ENCODE measurements at places on chromosomes 1 and 21.
A peak's percentile ranks its signal among the peaks of the same experiment; 100 is the strongest.

GRCh38 chr1:218510153-218510772 is 165.1 kb downstream of the TGFB2 start:
- DNase-seq: no peak

- DNase-seq: no peak
Measured at GRCh38 chr1:229885568-229886495, 181.2 kb upstream of the GALNT2 start.

- no peak for DNase-seq
Measured at GRCh38 chr1:145751491-145752037, 32.3 kb downstream of the CD160 start.

DNA sequence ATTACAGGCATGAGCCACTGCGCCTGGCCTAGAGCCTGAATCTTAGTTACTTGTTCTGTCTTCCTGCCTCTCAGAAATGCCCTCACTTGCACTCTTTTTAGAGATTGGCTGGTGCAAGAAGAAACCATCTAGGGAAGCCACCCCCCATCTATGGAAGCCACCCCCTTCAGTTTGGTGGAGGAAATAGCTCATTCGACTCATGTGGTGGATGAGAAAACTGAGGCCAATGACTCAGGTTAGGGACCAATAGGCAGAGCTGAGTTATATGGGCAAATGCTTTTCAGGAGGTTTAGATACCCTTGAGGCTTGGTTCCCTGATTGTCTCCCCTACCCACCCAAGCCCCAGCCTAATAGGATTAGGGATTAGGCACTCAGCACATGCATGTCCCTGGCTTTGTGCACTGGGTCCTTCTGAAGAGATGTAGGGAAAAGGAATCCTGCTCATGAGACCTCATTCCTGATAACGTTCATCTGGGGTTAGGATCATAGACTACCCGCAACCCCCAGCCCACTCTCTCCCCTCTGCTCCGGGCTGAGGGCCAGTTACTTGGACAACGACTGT is 77.1 kb downstream of the PAX7 start:
- DNase-seq: no peak

DNA sequence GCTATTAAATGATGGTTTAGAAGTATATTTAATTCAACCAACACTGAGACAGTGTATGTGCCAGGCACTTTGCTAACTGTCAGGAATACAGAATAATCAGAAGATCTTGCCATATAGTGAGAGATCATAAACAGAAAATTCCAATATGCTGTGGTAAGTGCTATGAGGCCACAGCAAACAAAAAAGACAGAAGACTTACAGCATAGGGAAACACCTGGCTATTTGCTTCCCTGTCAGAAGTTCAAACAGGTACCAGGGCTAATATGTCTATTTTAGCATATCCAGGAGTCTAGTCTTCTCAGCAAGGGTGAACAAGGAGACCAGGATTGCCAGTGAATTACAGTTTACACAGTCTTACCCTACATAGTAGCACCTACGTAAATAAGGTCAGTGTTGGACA is 30.4 kb downstream of the TRIT1 start:
- DNase-seq: no peak

DNA sequence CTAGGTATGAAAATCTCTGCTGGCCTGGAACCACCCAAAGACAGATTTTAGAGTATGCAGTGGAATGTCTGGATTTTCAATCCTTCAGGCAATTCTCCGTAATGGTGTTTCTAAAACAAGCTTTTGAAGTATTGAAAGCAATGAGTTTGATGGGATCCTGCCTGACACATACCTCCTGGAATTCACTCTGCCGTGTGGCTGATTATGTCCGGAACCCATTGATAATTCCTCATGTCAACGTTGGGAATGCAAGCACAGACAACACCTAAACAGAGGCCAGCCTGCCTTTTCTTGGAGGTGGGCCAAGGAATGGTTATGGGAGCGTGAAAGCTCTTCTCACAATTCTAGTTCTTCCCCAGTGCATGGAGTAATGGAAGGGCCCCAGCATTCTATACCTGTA is 168.9 kb upstream of the HMCN1 start:
- DNase-seq: no peak

- no peak for DNase-seq
Measured at GRCh38 chr1:173864179-173864867, 3.5 kb downstream of the GAS5 start.

- peak; percentile 22 for DNase-seq
Measured at GRCh38 chr1:96641282-96641681, 80.3 kb upstream of the PTBP2 start.

DNA sequence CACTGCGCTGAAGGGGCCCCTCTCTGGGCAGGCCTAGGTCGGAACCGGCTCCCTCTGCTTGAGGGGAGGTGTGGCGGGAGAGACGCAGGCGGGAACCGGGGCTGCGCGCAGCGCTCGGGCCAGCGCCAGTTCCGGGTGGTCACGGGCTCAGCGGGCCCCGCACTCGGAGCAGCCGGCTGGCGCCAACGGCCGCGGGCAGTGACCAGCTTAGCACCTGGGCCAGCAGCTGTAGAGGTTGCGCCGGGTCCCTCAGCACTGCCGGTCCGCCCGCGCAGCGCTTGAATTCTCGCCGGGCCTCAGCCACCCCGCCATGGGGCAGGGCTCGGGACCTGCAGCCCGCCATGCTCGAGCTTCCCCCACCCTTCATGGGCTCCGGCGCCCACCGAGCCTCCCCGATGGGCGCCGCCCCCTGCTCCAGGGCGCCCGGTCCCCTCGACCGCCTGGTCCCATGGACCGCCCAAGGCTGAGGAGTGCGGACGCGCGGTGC is 254.6 kb downstream of the COL11A1 start:
- no peak for DNase-seq

GRCh38 chr1:27403065-27403726 is 10.8 kb downstream of the GPR3 start:
- no peak for DNase-seq

DNA sequence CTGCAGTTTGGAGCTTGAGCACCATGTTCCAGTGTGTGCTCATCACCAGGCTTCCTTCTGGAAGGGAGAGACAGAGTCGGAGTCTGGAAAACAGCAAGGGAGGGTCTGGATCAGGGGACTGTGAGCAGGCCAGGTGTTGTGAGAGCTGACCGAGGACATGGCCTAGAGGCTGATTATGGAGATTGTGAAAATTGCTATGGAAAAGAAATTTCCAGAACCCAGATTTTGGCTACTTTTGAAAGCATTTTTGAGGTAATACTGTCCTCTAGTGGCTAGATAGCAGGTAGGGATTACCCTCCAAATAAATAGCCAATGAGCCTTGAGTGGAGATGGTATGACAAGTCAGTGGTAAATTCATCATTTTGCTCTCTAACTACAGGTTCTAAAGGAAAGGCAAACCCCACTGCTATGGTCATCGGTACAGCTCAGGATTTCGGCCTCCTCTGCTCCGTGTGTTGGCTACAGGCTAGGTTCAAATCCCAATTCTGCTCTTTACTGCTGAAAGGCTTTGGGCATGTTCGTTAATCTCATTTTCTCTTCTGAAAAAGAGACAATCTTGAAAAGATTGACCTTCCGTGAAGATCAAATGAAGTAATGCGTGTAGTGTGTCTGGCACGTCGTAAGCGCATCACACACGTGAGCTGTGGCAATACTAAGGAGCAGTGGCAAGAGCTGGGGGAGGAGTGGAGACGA is 1.0 kb upstream of the HAO2 start:
- DNase-seq: peak; percentile 25

DNA sequence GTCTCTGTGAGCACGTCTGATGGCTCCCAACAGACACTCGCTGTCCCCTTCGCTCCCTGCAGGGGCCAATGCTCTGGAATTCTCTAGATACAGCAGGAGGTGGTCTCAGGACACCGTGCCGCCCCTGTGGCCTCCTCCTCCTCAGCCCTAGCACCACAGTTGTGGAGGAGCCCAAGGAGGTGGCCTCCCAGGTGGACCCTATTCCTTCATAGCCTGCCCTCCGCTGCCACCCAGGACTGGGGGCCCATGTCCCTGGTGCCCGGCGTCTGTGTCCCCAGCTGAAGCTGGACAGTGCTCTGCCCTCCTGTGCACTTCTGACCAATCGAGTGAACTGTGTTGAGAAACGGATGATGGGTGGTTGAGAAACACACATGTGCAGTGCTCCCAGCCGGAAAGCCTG is 149.8 kb upstream of the ARHGEF16 start:
- DNase-seq: no peak

- DNase-seq: no peak
Measured at GRCh38 chr1:70856201-70856600, 191.4 kb downstream of the PTGER3 start.

DNA sequence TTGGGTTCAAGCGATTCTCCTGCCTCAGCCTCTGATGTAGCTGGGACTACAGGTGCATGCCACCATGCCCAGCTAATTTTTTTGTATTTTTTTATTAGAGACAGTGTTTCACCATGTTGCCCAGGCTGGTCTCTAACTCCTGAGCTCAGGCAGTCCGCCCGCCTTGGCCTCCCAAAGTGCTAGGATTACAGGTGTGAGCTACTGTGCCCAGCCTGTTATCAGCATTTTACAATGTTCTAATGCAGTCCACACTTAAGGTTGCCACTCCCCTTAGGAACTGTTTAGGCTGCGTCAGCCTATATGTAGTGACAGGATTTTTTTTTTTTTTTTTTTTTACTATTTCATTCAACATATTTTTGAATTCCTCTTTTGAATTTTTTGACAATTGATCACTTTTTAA is 30.2 kb downstream of the AGPAT3 start:
- no peak for DNase-seq

DNA sequence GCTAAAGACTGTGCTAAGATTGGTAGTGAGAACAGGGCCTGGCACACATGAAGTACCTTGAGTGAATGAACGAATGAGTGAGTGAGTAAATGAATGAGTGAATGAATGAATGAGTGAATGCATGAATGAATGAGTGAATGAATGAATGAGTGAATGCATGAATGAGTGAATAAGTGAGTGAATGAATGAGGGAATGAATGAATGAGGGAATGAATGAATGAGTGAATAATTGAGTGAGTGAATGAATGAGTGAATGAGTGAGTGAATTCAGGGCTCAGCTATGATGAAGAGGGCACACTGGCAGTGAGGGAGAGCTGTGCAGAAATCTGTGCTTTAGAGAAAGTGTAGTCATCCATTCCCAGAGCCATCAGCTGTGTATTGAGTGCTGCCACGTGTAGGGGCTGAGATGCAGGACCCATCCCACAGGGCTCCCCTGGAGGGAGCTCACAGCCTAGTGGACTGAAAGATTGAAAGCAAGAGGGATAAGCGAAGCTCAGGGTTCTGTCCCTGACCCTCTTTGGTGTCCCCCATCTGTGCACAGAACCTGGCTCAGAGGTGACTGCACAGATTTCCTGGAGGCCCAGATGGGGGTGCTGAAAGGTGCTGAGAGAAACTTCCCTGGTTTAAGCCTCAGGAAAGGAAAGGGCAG is 217.9 kb upstream of the VAMP3 start:
- no peak for DNase-seq

GRCh38 chr1:90393025-90393424 is 324.1 kb downstream of the BARHL2 start:
- DNase-seq: no peak

DNA sequence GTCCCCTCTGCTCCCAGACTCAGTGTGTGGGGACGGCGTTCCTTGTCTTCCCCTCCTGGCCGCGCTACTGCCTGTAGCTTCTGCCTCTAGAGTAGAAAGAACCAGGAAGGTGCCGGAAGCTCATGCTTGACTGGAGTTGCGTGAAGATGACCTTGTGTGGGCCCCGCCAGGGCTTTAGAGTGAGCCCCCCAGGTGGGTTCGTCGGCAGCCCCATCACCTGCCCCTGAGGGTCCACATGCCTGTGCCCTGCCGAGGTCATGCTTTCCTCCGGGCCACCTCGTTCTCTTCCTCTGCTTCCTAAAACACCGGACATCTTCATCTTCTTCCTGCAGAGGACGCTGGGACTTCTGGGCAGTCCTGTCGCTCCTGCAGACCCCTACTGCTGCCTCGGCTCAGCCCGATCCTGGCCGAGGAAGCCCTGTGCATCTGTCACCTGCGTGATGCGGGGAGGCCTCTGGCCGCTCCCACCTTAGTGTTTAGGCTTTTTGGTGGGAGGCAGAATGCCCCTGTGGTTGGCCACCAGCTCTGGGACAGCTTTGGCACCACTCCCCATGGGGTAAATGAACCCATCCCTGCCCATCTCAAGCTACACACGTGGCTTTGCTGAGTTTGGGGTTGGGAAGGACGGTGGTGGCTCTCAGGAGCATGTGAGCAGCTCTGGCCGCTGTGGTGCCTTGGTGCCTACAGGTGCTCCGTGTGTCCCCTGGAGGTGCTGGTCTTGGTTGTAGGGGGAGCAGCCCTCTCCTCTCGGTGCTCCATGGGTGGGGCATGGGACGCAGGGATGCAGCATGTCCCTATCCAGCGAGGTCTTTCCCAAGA is 12.3 kb downstream of the OBSCN start:
- DNase-seq: no peak

GRCh38 chr1:38258085-38258627 is 211.6 kb upstream of the POU3F1 start:
- DNase-seq: no peak

- DNase-seq: no peak
Measured at GRCh38 chr1:233737341-233737740, 123.4 kb downstream of the KCNK1 start.

DNA sequence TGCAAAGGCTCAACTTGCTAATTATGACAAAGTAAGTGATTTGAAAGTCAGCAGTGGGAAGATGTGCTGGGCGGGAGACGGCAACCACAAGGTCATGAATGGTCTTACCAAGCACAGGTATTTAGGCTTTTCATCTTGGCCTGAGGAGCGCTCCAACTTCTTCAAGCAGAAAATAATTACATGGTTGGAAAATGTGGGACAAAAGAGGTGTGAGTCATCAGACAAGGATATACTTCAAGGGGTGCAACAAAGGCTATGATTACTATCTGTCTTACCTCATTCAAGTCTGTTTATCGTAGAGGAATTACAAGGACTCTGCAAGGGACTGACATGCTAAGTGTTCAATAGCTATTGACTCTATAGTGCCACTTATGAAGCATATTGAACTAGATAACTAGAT is 2005.7 kb downstream of the MRPL39 start:
- DNase-seq: no peak

DNA sequence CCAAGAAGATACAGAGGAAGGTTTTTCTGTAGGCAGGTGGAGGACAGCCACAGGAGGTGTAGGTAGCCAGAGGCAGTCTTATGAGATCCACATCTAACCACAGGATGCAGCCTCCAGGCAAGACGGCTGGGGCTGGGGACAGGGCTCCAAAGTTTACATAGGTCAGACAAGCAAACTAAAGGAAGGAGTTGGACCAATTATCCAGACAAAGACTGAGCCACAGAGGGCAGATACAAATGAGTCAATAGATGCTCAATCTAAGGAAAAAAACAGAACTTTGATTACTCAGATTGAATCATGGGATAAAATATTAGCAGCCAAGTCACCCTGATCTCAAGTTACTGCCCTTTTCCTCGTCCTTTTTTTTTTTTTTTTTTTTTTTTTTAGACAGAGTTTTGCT is 91.6 kb downstream of the RGS7 start:
- DNase-seq: no peak

- no peak for DNase-seq
Measured at GRCh38 chr1:37393173-37394120, 80.9 kb upstream of the ZC3H12A start.

DNA sequence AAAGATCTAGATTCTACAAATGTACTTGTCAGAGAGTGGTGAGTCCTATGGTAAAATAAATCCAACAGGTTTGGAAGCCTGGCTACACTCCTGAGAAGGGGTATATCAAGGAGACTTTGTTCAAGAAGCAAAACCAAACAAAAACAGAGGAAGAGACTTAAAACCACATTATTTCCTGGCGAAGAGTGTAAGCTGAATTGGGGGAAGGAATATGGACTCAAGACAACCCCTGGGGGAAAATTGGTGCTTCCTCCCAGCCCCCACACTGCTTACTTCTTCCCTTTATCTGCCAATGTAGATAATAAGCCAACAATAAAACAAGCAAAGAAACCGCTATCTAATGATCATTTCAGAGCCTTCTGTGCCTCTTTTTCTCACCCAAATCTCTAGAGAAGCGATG is 48.4 kb upstream of the ZBTB18 start:
- DNase-seq: no peak

GRCh38 chr1:202241376-202242079 is 47.9 kb downstream of the LGR6 start:
- no peak for DNase-seq
